ENCODE measurements at places on chromosomes 1 and 21.
A peak's percentile ranks its signal among the peaks of the same experiment; 100 is the strongest.

DNA sequence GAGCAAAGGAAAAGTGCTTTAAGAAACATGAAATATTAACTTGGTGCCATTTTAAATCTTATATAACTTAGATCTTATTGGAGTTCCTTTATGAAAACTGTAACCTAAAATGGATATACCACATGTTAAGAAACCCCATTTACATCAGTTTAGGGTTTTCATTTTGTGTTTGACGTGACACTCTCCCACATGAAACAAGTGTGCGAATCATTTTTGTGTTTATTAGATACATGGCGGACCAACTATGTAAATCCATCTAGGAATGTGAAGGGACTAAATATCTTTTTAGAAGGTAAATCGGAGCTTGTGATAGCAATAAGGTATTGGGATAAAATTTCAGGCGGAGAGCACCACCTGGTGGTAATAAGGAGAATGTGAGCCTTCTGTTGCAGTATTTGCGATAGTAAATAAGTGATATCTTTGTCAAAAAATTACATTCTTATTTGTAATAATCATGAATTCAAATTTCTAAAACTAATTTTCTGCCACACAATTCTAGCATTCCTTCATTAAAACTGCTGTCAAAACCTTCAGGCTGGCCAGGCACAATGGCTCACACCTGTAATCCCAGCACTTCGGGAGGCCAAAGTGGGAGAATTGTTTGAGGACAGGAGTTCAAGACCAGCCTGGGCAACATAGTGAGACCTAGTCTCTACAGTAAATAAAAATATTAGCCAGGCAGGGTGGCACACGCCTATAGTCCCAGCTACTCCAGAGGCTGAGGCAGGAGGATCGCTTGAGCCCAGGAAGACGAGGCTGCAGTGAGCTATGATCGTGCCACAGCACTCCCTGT, 31.3 kb downstream of the SMAP2 start:
- DNase-seq: peak; percentile 28

DNA sequence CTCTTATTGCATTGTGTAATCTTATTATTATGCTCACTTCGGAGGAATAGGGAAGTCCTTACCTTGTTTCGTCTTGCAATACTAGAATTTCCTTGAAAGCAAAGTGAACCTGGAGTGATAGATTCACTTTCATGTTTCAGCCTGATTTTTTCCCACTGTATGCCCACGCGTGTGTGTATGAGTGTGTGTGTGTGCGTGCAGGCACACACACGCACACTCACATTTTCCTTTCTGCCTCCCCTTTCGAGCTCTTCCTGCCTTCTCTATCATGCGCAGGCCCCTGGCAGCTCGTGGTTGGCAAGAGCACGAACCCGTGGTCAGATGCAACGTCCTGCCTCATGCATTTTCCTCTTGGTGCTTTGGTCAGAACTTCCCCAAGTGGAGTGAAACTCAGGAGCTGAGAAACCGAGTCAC, at the start of gene GCSAML:
Gene GCSAML, plus strand, starts transcription at position 366 of the 414 bp plus-strand sequence. CDS start 58 bp downstream, outside the sequence.
- no peak for DNase-seq

- no peak for DNase-seq
These were observed 1298.9 kb upstream of the ADGRL4 start for GRCh38 chr1:80305466-80305865.

DNA sequence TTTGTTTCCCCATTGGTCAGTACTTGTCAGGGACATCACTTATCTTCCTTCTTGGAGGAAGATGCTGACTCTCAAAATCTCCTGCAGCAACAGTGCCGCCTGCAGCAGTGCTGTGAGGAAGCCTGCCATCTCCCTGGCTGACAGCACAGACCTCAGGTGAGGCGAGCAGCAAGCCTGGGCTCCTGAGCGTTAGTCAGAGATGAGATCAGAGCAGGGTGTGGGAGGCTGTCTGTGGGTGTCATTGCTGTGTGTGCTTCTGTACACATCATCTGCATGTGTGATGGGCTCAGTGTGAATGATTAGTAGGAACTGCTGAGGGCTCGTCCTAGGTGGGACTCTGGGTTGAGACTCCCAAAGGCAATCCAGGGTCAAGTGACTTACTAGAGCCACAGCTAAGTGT, 6.1 kb downstream of the STRIP1 start:
- DNase-seq: no peak

DNA sequence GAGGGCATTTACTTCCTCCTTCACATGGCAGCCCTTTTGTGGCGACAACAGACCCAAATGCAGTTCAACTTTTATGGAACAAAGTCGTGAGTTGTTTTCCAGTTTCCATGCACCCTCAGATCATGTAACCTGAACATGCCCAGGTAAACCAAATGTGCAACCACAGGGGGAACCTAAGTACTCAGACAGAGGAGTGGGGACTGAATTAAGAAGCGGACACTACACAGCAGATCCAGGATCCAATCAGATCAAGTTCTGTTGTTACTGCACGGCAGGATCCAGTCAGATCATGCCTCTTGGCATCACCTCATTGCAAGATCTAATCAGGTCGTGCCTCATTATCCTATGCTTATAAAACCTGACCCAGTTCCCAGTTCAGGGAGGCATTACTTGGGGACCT, 115.7 kb downstream of the MATN1 start:
- DNase-seq: no peak

DNA sequence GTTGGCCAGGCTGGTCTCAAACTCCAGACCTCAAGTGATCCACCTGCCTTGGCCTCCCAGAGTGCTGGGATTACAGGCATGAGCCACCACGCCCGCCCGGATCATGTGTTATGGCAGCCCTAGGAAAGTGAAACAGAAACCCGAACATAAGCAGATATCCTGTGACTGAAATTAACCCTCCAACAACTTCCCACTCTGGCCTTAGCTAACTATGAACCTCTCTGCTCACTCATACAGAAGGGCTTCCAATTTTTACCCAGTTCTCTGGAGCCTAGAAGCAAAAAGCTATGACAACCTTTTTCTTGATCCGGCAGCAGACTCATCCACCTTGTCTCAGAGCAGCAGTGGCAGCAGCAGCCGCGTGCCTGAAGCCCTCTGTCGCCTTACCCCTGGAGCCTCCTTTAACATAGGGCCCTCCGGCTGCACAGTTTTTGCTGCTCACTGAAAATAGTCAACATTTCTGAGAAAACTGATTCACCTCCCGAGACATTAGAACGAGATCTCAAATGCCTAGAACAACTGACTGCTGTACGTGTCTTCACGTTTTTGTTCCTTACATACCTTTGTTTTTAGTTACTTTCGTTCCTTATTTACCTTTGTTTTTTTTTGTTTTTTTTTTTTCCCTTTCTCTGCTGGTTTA, 9.3 kb downstream of the CBR1 start:
- no peak for DNase-seq

GRCh38 chr1:100671601-100672000, 47.9 kb upstream of the VCAM1 start:
- no peak for DNase-seq

- DNase-seq: no peak
These were observed 49.2 kb upstream of the ATP5PO start for GRCh38 chr21:33964706-33965325.

- no peak for DNase-seq
These were observed 92.2 kb downstream of the POU2F1 start for GRCh38 chr1:167312871-167313270.

- no peak for DNase-seq
These were observed 36.4 kb upstream of the TRABD2B start for GRCh38 chr1:48033495-48034045.

- DNase-seq: no peak
These were observed 50.6 kb downstream of the SLC2A1 start for GRCh38 chr1:42908046-42908445.

DNA sequence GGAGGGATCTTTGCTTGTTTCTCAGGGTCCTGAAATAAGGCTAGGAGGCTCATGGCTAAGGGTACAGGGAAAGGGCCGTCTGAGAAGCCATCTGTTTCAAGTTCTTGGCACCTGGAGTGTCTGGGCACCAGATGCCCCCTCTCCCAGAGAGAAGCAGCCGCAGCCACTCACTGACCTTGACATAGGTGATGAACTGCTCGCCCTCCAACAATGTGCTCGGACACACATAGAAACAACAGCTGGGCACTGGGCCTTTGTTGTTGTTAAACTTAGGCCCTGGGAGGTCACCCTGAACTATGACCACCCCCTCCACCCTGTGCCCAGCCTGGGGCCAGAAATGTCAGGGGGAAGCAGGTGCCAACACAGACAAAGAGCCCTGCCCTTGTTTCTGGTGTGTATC, 9.2 kb upstream of the TNNI1 start:
- DNase-seq: no peak

GRCh38 chr1:3011127-3011526, 10.1 kb upstream of the ACTRT2 start:
- DNase-seq: no peak

DNA sequence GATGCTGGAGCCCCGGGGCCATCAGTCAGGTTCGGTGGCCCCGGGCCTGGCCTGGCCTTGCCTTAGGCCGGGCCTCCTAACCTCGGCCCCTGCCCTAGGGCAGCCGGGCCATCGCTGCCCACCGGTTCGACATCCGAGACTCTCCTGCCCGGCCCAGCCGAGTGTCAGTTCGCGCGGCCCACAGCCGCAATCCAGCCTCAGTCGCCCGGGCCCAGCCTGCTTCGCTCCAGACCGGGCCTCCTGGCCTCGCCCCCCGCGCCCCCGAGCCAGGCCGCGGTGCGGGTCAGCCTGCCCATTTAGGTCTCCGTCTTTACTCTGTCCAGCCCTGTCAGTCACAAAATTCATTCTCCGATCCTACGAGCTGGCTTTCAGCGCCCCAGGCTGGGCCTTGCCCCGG, 777 bp downstream of the LRRC41 start:
- DNase-seq: peak; percentile 4

GRCh38 chr1:192559115-192560006, 16.2 kb upstream of the RGS1 start:
- DNase-seq: no peak

- DNase-seq: no peak
These were observed 82.2 kb downstream of the TPR start for GRCh38 chr1:186292875-186293274.

DNA sequence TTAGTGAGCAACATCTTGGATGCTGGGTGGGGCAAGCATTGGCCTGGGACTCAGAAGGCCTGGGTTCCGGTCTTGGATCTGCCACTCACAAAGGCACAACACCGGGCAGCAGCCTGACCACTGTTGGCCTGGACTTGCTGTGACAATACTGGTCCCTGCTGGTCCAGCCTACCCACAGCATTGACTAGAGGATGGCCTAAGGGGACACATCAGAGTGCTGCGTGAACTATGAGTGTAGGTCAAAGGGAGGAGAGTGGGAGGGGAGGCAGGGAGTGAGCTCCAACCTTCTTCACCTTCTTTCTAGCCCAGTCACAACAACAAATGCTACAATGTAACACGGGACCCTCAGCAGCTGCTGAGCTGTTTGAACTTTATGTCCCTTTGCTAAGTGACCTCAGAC, 31.1 kb downstream of the TMEM50A start:
- DNase-seq: no peak

DNA sequence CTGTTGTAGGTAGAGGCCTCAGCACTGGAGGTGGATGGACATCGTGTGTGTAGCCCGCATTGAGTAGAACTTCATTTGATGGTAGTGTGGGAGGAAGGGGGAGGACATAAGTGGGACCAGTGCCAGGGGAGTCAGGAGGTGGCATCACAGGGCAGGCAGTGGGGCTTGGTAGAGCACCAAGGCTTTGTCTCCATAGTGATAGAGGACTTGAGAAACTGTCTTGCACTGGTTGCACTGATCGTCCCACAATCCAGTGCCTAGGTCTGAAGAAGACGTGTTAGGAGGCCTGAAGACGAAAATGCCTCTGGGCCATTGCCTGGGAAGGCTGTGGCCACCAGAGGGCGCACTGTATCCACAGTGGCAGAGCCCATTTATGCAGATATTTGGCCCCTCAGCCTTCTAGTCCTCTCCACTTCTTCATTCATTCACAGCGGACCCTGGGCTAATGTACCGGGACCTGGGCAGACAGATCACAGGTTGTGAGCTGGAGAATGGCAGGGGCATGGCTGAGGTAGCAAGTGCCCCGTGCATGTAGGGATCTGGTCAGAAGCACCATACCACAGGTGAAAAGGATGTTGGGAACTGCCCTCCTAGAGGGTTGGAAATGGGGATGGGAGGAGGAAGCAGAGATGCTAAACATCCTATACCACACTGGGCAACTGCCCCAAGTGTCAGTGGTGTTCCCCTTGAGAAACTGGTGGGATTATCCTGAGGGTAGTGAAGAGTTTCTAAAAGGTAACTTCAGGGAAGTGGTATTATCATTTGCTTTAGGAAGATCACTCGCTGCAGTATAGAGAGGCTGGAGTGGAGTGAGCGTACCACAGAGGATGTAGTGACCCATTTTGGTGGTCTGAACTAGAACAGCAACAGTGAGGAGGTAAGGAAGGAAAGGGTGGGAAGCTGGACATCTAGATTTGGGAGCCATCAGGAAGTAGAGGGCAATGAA, 95.3 kb downstream of the PIK3R3 start:
- peak; percentile 86 for DNase-seq

DNA sequence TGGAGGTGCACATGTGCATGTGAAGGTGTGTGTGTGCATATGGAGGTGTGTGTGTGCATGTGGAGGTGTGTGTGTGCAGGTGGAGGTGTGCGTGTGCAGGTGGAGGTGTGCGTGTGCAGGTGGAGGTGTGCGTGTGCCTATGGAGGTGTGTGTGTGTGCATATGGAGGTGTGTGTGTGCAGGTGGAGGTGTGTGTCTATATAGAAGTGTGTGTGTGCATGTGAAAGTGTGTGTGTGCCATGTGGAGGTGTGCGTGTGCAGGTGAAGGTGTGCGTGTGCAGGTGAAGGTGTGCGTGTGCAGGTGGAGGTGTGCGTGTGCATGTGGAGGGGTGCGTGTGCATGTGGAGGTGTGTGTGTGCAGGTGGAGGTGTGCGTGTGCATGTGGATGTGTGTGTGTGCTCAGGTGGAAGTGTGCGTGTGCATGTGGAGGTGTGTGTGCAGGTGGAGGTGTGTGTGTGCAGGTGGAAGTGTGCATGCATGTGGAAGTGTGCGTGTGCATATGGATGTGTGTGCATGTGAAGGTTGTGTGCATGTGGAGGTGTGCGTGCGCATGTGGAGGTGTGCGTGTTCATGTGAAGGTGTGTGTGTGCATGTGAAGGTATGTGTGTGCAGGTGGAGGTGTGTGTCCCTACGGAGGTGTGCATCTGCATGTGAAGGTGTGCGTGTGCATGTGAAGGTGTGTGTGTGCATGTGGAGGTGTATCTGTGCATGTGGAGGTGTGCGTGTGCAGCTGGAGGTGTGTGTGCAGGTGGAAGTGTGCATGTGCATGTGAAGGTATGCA, 13.5 kb downstream of the C1orf74 start:
- no peak for DNase-seq

- DNase-seq: no peak
These were observed 96.0 kb upstream of the TRABD2B start for GRCh38 chr1:48093147-48093546.

GRCh38 chr1:162033428-162033827, 9.8 kb upstream of the OLFML2B start:
- no peak for DNase-seq

DNA sequence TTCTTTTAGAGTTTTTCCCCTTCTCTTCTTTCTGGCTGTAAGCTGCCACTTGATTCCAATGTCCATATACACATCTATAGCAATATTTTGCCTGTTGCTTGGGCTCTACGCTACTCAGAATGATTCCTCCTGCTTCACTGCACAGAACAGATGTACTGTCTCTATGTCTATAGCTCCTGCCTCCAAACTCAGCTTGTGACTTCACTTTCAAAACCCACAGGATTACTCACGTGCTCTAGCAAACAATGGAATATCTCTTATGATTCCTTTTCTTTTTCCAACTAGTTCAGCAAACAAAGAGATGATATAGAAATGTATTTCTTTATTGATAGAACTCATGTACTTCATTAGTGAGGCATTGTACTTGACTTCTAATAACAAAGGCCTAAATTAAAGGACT, 80.5 kb upstream of the SOX13 start:
- no peak for DNase-seq

Data from effector CD4-positive, alpha-beta T cell (primary cell).